ENCODE measurements at places on chromosomes 5 and 9.
A peak's percentile ranks its signal among the peaks of the same experiment; 100 is the strongest.

- DNase-seq = no peak
Measured at GRCh38 chr5:173612948-173613347, 3.5 kb downstream of the BOD1 start.

- DNase-seq = no peak
Measured at GRCh38 chr5:72921886-72922285, 34.0 kb upstream of the FCHO2 start.

DNA sequence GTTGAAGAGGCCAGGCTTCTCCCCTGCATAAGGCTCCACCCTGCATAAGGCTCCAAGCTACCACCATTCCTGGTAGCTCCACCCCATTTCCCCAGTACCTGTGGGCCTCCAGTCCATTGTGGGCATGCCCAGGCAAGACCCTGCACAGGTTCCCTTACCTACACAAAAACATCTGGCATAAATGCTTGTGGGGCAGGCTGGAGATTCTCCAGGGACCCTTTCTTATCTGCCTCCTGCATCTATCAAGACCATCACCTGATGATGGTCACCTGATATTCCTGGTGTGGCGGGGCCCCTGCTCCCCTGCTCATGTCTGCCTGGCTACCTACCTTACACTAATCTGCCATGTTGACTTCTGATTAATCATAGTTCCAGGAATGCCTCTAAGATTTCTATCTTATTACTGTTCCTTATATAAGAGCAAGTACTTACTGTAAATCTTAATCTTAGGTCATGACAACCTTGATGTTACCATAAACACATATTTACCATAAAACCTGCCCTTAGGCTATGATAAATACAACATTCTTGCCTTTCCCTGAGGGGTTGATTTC is 41.0 kb downstream of the FGD3 start:
- no peak for DNase-seq

GRCh38 chr5:172881691-172882370 is 47.8 kb downstream of the ERGIC1 start:
- peak; percentile 9 for DNase-seq

DNA sequence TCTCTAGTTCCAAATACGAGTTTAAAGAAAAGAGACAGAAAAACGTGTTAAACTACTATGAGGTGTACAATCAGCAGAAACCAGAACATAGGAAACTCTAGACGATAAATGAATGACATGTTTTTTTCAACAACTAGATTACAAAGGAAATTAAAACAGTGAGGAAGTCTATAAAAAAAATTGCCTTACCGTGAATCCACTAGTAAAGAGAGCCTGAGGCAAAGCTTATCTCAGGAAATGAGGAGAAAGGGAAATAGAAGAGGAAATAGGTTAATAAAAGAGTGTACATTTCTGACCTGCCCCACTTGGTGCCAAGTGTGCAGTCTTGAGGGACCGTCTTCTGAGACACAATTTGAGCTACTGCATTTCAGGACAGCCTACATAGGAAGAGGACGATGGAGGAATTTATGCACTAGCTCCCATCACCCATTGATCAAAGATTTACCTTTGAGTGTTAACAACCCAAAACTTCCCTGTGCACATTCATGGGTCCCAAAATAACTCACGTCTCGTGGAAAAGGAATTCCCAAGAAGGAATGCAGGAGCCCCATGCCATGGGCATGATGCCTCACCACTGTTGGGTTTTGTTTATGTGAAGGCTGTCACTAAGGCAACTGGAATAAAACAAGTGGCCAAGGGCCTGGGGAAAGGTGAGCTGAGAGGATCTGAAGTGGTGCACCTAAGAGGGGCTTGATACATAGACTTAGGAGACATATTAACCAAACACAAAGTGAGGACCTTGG is 53.6 kb upstream of the SLC1A3 start:
- DNase-seq = no peak

- DNase-seq = no peak
Measured at GRCh38 chr5:120231563-120231962, 232.5 kb upstream of the PRR16 start.

DNA sequence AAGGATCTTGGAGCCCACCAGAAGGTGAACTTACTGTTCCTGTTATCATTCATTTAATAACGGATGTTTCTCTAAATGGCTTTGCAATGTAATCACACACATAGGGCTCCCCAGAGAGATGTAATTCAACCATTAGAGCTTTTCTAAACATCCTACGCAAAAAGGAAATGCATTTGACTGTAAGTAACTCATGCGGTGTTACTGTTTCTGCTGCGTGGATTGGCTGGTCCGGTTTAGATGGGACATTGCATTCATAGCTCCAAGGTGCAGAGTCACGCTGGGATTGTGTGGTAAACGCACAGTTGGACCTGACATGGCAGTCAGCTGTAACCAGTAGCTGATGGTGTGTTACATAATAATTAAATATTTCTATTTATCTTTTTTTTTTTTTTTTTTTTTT is 185.5 kb upstream of the OTULINL start:
- no peak for DNase-seq

GRCh38 chr5:132500931-132501628 is 10.5 kb upstream of the IRF1 start:
- peak; percentile 70 for DNase-seq

DNA sequence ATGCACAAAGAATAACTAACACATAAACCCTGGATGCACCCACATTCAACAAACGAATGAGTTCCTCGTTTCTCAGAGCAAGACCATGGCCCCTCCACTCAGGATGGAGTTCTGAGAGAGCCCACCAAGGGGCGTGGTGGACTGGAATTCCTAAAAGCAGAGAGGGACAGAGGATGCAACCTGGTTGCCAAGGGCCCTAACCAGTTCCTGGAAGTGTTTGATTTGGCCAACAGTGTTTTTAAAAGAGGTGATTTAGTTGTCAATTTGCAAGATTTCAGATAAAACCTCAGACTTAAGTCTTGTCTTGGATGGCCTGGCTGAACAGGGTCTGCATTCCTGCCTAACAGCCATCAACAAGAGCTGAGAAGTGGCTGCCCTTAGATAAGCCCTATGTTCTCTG is 34.4 kb downstream of the GLRA1 start:
- no peak for DNase-seq

GRCh38 chr9:28941856-28942255 is 1368.6 kb upstream of the C9orf72 start:
- no peak for DNase-seq

GRCh38 chr9:20191228-20191840 is 402.5 kb upstream of the SLC24A2 start:
- no peak for DNase-seq
